Pons (tissue), 1 donor: ENCODE measurements at places on chromosomes 3 and 15.

- DNase-seq = no peak
Observed at GRCh38 chr3:61841988-61842387, 280.6 kb downstream of the PTPRG start.

DNA sequence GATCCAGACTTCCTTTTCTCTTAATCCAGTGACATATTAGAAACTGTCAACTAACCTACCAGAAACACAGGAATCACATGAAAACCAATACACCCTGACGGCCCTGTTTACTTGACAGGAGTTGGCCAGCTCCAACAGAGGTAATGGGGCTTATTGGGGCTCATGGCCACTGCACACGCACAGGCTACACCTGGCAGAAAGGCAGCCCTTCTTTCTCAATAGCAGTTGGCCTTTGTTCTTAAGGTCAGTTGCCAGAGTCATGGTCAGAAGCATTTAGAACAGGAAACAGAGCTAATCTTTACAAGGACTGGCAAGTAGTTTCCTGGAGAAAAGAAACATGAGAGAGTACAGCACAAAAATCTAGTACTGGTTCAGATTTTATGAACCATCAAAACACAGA, 181.8 kb downstream of the MAGI1 start:
- no peak for DNase-seq

DNA sequence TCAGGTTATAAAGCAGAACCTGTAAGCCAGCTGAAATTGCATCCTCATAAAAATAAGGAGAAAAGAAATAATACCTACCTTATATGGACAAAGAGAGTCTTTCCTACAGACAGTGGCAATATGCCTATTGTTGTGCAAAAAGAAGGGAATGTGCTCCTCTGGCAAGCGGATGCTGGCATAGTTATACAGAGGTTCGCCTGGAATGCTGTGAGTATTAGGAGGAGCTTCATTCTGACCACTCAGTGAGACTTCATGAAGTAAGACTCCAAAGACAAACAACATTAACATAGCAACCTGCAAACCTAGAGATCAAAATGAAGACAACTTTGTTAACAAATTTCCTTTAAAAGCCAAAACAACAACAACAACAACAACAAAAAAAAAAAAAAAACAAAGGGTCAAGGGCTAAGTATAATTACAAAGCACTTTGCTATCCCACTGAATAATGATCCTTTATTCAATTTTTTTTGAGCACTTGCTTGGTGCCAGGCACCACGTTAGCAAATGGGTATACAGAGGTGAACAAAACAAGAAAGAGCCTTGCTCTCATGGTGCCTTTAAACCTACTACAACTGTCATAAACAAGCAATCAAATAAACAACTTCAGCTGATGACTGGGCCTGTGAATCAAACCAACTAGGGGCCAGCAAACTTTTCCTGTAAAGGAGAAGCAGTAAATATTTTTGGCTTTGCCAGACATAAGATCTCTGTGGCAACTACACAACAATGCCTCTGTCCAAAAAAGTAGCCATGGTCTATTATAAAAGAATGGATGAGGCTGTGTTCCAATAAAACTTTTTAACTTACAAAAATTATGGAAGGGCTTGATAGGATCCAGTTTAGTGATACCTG, 3.7 kb downstream of the EOGT start:
- DNase-seq = peak; percentile 30

GRCh38 chr3:99500485-99500884, 137.9 kb upstream of the COL8A1 start:
- DNase-seq = no peak

GRCh38 chr15:95362306-95362705, 968.2 kb upstream of the NR2F2 start:
- DNase-seq = no peak

DNA sequence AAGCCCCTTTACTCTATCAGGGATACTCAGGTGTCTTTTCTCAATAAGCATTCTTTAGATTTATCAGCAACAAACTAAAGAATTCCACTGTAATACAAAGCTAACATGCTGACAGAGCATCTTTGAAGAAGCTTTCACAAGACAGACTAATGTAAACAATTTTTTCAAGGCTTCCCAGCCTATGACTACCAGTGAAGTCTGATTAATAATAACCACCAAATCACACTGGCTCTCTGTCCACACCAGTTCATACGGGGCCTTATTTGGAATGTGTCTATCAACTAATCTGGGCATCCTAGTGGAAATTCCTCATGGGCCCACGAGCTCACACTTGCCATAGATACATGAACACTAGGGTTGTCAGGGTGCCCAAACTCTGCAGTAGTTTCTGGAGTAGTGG, 84.5 kb downstream of the EFL1 start:
- no peak for DNase-seq

GRCh38 chr3:31571325-31571724, 38.6 kb downstream of the STT3B start:
- DNase-seq = no peak

- no peak for DNase-seq
Observed at GRCh38 chr3:73422571-73422970, 202.2 kb downstream of the PDZRN3 start.

GRCh38 chr3:73772076-73772886, 147.5 kb upstream of the PDZRN3 start:
- DNase-seq = no peak

GRCh38 chr15:39084674-39085530, 496.0 kb upstream of the THBS1 start:
- no peak for DNase-seq

- DNase-seq = no peak
Observed at GRCh38 chr3:117252208-117252607, 542.6 kb downstream of the TUSC7 start.

DNA sequence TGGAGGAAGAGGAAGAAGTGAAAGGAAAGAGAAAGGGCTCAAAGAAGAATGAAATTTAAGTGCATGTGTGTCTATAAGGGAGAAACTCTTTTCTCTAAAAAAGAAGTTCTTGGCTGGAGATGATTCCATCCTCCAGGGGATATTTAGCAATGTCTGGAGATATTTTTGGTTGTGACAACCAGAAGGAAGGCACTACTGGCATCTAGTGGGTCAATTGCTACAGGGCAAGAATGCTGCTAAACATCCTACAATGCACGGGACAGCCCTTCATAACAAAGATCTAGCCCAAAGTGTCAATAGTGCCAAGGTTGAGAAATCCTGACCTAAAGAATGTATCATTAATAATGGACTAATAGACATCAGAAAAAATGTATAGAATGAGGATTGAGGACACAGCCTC, 57.4 kb upstream of the ST3GAL6 start:
- no peak for DNase-seq

- no peak for DNase-seq
Observed at GRCh38 chr15:73927476-73928240, 1.4 kb downstream of the LOXL1 start.

GRCh38 chr3:181311186-181311585, 321.6 kb upstream of the DNAJC19 start:
- DNase-seq = no peak

DNA sequence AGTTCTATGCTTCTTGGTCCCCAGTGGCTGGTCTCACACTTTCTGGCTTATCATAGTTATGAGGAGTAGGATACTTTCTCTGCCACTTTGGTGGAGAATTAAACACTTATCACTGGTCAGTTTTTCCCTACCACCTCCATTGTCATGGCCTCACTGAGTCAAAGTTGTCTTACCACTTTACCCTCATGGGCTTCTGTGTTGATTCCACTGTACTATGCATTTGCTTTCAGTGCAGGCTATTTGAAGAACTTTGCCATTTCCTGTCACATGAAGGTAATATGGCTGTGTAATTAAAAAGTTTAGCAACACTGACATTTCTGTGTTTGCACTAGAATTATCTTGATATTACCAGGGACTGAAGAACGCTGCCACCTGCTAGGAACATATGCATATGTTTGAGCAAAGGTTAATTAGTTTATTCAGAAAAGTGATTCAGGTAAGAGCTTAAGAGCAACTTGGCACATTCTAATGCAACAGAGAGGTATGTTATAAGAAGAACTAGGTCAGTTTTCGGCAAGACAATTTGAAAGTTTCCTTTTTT, 377.3 kb downstream of the PDCD6IP start:
- no peak for DNase-seq

DNA sequence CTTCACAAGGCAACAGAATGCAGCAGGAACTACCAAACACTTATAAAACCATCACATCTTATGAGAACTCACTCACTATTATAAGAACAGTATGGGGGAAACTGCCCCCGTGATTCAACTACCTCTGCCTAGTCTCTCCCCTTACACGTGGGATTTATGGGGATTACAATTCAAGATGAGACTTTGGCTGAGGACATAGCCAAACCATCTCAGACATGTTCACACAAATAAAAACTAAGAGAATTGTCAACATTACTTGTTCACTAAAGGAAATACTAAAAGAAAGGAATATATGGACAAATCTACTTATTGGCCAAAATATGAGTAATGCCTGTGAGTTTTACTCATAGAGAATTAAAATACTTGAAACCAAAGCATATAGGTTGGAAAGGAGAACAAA, 505.1 kb downstream of the IGSF11 start:
- no peak for DNase-seq

DNA sequence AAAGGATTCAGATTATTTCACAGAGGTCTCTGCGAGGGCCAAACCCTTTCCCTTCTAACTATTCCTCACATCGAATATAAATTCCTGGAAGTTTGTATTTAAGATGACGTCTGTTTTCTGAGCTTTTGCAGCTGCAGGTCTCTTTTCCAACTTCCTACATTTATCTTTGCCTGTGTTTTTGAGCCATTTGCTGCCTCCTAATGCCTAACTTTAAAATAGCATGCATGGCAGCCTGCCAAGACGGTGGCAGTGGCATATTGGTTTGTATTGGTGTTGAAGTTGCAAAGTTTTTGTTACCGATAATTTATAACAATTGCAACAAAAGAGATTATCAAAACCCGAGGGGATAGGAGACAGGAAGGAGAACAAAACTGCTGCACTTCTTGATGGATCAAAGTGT, 187.1 kb upstream of the DNAJC19 start:
- peak; percentile 79 for DNase-seq

GRCh38 chr3:155101398-155101797, 21.3 kb downstream of the MME start:
- no peak for DNase-seq

GRCh38 chr3:7271631-7272030, 410.7 kb downstream of the GRM7 start:
- DNase-seq = no peak

DNA sequence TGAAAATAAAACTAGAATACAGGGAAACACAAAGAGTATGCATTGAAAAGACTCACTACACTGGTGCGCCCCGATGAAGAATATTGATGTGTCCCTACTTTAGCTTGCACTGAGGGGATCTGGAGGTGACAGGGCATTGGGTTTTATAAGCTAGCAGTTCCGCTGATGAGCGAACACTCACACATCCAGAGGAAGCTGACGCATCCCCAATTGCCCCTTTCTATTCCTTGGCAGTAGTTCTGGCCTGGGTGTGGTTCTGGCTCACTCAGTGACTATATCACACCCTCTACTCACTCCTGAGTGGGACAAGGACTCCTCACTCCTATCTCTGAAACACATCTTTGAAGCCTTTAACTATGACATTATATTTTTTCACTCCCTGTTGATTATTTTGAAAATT, 71.0 kb downstream of the B3GNT5 start:
- no peak for DNase-seq

DNA sequence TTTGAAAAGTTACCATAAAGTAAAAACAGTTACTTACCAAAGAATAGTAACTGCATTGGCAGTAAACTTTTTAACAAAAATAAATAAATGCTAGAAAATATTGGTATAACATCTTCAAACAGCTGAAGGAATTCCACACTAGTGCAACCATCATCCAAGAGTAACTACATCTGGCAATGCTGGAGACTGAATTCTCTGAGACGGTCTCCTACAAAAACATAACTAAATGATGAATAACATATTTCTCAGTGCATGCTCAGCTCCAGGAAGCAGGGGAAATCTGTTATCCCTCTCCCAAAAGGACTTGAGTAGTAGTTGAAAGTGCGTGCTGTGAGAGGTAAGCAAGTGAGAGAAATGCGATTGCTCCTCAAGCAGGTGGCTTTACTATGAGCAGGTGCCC, 526.8 kb upstream of the CCDC54 start:
- no peak for DNase-seq

DNA sequence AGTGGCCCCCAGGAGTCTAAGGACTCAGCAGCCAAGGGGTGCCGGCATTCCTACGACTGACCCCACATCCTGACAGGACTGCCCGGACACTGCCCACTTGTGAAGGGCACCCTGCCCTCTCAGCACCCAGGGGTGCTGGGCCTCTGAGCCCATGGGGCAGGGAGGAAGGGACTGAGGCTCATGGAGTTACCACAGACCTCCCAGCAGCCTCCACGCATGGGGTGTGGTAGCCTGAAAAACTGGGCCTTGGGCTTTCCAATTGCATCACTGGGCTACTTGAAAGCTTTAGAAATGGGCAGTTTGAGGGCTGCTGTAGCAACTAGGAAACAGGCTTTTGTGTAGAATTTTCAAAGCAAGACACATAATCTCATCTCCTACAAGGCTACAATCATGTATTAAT, 13.2 kb downstream of the TKT start:
- DNase-seq = no peak

DNA sequence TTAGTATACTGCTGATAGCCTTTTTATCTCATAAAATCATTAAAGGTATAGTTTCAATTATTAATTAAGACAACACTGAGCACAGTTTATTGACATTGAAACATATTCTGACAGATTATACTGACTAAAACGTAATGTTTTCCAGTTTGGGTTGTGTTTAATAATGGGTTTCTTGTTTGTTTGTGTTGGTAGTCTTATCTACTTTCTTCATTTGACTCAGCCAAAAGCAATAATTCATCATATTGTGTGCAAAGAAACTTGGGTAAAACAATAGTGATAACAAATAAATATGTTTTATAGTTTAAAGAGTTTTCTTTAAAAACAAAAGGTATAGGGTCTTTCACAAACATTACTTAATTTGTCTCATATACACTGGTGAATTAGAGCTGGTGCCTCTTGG, 629.2 kb upstream of the AGTR1 start:
- DNase-seq = no peak

GRCh38 chr3:55074796-55075195, 146.9 kb upstream of the LRTM1 start:
- no peak for DNase-seq

DNA sequence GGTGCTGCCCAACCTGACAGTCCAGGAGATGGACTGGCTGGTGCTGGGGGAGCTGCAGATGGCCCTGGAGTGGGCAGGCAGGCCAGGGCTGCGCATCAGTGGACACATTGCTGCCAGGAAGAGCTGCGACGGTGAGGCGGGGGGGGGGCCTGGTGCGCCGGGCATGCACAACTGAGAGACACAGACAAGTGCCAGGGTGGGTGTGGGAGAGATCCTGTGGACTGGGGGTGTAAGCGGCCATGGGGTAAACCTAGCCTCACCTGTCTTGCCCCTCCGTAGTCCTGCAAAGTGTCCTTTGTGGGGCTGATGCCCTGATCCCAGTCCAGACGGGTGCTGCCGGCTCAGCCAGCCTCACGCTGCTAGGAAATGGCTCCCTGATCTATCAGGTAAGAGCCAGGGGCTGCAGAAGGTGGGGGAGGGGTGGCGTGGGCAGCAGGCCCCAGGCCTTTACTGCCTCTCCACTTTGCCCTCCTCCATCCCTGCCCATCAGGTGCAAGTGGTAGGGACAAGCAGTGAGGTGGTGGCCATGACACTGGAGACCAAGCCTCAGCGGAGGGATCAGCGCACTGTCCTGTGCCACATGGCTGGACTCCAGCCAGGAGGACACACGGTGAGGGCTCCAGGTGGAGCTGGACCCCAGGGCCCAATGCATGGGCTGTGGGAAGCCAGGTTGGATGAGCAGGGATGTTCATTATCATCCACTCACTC, 3.3 kb downstream of the CHRD start:
- no peak for DNase-seq

- DNase-seq = no peak
Observed at GRCh38 chr15:73165844-73166243, 113.6 kb downstream of the NEO1 start.

- no peak for DNase-seq
Observed at GRCh38 chr3:36695769-36696137, 68.6 kb downstream of the DCLK3 start.
